Stimulated activated CD4-positive, alpha-beta T cell treated with anti-CD3 and anti-CD28 coated beads, Interleukin-15, amount 100 ng/mL, for 1 hour (primary cell): ENCODE measurements at places on chromosomes 5 and 9.

DNA sequence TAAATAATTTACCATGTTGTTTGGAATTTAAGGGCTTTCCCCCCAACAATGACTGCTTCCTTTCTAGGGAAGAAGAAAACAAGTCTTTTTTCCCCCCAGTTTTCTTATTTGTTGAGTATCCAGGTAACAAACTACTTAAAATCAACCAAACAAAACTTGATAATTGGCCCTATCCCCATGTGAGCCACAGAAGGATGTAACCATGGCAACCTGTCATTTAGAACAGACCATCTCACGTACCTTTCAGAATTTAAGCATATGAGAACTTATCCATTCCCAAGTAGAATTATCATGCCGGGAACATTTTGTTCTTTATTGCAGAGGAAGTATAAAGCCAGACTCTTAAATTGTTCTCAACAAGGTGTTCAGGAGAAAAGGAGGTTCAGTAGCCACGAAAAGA, 392.3 kb downstream of the CETN3 start:
- no peak for DNase-seq

DNA sequence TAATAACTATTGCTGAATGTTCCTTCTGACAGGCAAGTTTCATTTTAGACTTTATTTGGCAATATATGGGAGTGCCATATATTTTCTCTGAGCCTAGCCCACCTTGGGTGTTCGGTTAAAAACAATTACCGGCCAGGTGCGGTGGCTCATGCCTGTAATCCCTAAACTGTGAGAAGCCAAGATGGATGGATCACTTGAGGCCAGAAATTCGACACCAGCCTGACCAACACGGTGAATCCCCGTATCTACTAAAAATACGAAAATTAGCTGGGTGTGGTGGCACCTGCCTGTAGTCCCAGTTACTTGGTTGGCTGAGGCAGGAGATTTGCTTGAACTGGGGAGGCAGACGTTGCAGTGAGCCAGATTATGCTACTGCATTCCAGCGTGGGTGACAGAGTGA, 47.9 kb downstream of the TNFSF15 start:
- no peak for DNase-seq

DNA sequence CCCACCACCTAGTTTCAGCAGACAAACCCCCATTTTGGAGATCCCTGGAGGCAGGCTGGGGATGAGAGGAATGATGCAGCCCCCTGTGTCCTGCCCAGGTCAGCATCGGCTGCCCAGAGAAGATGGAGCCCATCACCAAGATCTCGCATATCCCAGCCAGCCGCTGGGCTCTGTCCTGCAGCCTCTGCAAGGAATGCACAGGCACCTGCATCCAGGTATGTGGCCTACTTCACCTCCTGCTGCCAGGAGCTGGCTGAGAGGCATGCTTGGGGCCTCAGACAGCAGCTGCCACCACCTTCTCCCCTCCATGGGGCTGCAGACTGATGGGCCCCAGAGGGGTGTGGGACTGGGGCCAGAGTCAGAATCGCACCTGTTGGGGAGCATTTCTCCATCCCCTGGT, 38.9 kb downstream of the JADE2 start:
- DNase-seq, result no peak

DNA sequence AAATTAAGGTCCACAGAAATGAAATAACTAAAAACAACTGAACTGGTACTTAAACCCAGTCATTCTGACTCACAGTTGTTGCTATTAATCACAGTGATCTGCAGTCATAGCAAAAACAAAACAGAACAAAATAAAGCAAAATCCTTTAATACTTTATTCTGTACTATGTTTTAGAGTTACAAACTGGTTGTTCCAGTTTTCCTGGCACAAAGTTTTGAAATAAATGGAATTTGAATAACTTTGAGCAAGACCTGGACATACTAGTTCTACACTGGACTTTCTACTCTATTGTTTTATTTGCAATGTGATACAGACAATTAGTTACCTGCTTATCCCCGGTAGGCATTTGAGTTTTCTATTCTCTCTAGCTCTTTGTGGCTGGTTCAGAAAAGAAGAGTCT, 147.9 kb downstream of the DMRT2 start:
- no peak for DNase-seq

DNA sequence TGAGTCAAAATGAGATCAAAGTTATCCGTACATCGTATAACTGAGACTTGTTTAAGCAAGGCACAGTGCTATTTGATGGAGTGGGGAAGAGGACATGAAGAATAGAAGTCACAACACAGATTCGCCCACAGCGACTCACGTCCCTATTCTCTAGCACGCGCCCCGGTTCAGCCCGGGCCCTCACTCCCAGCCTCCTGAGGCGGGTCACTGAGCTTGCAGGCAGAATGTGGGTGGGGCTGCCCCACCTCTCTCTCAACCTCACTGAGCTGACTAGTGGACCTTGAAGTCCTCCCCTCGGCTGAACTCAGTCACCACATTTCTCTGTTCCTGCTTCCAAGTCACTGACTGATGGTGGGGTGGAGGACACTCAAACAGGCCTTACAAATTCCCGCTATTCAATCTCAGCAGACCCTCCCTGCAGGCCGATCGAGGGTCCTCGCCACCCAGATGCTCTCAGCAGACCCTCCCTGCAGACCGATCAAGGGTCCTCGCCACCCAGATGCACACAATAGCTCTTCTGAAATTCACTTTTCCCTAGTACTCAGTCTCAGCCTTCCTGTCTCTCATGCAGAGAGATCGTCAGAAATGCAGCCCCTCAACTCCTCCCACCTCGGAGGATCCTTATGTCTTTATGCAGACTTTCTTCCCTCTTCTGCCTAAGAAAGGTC, 12.9 kb downstream of the GLDC start:
- DNase-seq, result no peak

DNA sequence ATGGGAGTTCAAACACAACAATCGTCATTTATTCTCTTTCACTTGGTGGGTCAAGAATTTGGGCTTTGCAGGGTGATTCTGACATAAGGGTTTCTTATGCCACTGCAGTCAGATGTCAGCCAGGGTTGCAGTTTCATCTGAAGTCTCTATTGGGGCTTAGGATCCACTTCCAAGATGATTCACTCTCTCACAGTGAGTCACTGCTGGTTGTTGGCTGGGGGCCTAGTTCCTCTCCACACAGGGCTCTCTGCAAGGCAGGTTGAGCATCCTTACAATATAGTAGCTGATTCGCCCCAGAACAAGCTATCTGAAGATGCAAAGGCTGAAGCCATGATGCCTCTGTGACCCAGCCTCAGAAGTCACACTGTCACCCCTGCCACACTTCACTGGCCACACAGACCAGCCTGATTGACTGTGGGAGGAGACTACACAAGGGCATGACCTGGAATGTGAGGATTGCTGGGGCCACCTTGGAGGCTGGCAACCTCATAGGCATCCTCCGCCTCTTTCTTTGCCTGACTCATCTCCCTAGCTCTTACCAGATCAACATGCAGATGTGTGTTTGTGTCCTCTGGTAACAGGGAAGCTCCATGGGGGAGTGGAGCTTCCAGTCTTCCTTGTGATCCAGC, 4.5 kb upstream of the CARD19 start:
- peak; percentile 42 for DNase-seq

GRCh38 chr5:172953776-172954675, 5.2 kb upstream of the RPL26L1 start:
- DNase-seq, result no peak
